Effector CD8-positive, alpha-beta T cell (primary cell): ENCODE measurements at places on chromosomes 4 and X.

DNA sequence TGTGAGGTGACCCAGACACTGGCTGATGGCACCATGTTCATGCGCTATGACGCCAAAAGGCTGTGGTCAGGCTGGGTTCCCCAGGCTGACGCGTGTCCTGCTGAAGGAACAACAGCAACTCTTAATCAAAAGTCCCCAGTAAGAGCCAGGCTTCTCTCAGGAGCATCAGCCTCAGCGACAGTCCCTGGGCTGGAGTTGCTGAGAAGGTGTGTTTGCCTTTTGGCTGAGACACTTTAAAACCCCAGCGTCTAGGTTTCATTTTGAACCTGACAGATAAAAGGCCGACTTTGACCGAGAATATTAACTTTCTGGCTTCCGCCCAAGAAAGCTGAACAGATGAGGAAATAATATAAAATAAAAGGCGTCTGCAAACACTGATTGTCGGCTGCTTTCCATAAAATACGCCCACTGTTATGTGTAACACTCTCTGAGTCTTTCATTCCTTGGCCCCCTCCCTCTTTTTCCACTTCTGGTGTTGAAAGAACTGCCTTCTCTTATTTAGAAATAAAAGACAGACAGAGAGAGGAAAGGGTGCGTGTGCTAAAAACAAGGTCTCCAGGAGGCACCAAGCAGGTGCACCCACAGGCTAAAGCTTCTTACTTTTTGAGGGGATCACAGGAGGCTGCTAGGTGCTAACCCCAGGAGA, 373.6 kb downstream of the MID1IP1 start:
- DNase-seq: no peak

- DNase-seq: no peak
Observed at GRCh38 chr4:83454686-83455085, 937 bp downstream of the HELQ start.

GRCh38 chr4:52372269-52372668, 286.8 kb downstream of the USP46 start:
- no peak for DNase-seq

DNA sequence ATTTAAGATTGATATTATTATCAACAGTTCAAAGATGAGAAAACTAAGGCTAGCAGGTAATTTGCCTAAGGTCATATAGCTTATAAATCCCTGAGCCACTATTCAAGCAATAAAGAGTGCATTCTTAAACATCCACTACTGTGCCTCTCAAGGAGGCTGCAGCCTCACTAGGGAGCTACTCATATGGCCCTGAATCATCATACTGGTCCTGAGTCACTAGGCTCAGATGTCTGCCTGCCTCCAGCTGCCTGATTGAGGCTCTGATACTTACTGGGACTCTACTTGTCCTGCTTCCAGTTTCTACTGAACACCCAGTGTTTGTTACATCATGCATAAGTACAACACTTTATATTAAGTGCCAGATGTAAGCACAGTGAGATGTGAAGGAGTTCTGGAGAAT, 110.7 kb downstream of the AASDH start:
- DNase-seq: no peak

DNA sequence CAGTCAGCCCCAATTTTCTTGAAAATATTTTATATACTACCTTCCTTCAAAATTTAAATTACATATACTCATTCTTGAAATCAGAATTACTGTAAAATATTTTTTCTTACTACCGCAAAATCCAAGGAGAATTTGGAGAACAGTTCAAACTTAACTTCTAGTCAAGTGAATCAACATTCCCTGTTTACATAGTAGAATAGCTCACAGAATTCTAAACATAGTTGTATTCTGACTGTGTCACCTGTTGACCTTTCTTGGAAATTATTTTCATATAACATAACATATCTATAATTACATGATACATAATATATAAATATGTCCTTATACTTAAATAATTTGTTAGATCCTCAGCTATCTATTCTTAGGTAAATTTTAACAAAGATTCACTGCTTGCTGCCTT, 31.0 kb upstream of the FGF5 start:
- DNase-seq: no peak

DNA sequence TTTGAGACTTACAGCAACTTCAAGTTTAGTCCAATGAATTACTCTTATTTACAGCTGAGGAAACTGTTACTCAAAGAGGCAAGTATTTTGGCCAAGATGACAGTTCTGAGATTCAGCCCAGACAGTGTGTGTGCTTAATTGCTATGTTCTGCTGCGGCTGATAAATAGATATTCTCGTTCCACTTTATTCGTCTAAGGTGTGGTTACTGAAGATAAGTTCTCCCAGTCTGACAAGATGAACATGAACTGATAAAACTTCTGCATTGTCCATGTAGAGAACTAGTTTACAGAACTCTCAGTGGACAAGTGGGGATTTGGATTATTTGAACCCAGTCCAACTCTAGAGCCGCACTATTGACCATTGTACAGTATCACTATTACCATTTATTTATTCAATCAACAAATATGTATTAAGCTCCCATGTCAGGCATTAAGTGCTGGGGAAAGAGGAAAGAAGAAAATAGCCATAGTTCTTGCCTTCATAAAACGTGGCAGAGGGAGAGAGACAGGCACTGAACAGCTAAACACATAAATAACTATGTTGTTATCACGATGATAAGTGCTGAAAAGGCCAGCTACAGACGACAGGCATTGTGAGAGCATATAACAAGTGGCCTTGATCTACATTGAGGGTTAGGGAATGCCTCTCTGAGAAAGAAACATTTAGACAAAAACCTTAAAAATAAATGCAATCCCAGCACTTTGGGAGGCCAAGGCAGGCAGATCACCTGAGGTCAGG, 4.0 kb upstream of the DHX15 start:
- DNase-seq: no peak

- no peak for DNase-seq
Observed at GRCh38 chrX:78624426-78624825, 34.7 kb downstream of the RTL3 start.

DNA sequence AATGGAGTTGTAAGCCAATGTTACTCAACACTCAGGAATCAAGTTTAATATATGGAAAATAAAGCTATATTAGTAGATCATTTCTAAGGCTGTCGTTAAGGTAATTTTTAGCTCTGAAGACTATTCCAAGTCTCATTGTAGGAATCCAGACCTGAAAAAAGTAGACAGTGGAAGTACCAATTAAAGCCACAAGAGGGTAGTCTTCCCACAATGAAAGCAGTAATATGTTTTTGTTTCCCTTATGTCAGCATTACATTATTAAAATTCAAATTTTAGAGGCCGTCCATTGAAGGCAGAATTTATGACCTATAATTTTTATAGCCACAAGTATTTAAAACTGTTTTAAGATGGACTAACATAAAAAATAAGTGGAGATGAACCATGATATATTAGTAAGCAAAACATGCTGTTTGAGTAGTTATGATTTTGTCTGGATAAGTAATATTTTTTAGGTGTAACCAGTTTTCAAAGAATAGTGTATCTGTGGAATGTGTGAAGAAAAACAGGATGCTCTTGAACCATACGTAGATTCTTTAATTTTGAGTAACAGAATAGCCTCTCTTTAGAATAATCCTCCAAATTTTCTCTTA, 372.6 kb upstream of the TECRL start:
- no peak for DNase-seq

DNA sequence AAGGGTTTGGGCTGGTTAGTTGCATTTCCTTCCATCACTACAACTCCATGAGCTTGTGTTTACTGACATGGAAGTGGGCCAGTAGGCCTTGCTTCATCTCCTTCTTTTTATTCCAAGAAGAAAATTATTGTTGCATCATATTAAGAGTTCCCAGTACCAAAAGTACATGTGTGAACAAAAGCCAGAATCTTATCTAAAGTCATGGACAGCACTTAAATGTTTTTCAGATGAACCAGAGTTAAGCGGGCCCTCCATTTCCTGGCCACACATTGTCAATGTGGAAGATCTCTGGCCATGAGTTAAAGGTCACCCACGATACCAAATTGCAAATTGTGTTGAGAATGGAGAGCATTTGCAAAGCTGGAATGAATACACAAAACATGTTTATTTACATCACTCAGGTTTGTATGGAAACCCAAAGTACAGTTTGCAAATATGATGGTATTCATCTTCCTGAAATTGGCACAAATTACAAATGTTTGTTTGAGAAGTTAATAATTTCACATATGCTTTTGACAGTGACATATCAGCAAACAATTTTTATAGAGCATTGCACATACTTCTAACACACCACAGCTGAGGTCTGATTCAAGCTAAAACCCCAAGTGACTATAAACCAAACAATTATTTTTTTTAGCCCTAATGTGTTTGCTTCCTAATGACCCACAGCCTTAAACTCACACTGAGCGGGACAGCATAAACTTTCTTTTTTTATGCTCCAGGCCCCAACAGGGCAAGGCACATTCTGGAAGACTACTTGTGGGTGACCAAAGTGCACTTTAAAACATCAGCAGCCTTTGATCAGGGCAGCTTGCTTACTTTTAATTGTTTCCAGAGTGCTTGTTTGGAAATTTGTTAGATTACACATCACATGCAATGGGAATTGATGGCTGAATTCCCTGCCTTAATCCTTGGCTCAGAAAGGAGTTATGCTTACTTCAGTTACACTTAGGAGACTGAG, 502.9 kb upstream of the SLIT2 start:
- DNase-seq: no peak

DNA sequence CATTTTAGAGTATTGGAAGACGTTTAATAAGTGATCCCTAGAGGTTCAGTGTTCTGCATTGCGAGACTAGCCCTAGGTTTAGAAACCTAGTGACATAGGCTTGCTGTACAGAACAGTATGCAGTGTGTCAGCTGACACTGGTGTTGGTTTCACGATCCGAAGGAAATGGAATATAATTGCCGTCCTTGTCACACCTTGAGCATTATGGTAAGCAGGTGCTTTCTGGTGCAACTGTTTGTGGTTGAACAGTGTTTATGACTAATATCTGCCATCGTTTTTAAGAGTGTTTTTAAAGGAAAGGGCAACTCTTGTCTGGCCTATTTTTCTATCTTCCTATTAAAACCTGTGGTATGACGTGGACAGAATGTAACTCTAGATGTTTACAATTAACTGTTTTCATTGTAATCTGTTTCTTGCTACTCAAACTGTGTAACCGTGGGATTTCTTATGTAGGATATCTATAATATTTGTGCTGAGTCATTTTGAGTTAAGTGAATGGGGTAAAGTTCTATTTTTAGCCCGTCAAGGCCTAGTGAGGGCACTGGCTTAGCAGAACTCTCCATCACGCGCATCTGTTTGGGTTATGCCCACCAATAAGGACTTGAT, 53.8 kb upstream of the TBC1D14 start:
- no peak for DNase-seq

- no peak for DNase-seq
Observed at GRCh38 chrX:12899506-12899905, 6.9 kb upstream of the TLR8 start.

GRCh38 chr4:184534511-184535391, 60.4 kb upstream of the IRF2 start:
- DNase-seq: no peak

DNA sequence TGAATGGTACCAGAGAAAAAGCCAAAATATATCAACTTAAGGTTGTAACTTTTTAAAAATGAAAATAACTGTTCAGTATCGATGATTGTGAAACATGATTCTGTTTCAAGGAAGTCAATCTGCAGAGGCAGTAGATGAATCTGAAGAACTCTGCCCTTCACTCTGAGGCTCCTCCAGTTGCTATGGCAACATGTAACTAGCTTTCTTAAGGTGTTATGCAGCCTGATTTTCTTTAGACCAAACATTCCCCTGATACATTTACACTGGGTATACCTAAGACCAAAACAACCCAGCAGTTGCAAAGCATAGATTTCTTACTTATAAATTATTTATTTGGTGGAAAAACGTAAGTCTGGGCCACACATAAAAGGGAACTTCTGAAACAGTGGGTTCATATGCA, 133.6 kb upstream of the RASGEF1B start:
- no peak for DNase-seq

DNA sequence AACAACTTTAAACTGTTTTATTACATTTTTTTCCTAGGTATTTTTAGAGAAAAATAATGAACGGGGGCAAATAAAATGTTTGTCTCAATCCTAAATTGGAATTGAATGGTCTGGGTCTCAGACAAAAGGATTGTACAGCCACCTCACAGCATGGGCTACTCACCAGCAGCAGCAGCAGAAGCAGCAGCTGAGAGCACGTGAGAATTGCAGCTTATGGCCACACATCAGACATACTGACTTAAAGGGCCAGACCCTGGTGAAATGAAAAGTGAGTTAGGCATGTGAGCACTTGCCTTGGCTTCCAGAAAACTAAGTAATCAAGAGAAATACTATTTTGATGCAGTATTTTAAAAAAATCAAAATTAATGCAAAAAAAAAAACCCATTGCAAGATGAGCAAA, 56.6 kb downstream of the AASDH start:
- no peak for DNase-seq

DNA sequence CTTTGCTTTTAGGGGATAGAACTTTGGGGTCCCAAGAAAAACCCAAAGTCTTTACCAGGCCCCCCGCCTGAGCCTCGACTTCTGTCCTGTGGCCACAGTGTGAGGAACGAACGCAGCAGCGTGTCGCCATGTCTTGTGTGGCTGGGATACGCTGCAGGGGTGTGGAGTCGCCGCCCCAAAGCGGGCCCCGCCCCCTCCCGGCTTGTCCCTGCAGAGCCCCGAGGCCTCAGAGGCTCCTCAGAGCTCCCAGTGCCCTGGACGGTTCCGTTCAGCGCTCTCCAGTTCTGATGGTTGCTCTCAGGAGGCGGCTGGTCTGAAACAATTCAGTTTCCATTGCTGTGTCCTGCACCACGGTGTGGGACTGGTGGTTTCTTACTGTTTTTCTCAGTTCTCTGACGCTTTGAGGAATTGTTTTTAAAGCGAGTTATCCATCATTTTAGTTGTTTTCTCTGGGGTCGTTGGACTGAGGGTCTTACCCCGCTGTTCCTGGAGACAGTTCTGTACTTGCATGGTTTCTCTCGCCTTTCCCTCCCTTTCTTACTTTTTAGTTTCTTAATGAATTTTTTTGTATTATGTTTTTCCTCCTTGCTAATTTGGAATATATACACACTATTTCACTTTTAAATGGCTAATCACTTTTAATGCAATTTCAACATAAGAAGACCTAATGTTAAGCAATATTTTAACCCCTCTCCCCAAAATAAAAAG, 1.6 kb upstream of the IDUA start:
- peak; percentile 57 for DNase-seq

- DNase-seq: no peak
Observed at GRCh38 chr4:37023996-37024395, 220.5 kb upstream of the NWD2 start.

GRCh38 chr4:112214390-112215264, 17.0 kb upstream of the AP1AR start:
- no peak for DNase-seq

GRCh38 chrX:25650216-25650820, 487.8 kb upstream of the MAGEB18 start:
- no peak for DNase-seq

DNA sequence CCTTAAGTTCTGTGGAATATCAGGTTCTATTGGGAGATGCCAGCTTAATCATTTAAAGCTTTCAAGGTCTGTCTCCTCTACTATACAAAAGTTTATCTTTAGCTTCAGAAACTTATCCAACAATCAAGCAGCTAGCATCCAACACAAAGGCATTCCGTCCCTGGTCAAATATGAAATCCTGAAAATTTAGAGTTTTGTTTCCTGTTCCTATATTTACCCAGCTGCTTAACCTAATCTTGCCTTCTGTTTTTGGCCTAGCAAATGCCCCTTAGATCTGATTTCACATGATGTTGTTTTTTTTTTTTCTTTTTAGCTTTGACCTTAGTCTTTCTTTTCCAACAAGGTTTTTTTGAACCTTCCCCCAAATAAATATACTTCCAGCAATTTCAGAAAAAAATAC, 33.8 kb downstream of the FAM13A start:
- DNase-seq: no peak

GRCh38 chrX:110407910-110408545, 49.4 kb downstream of the RTL9 start:
- DNase-seq: peak; percentile 9
